Heart left ventricle (tissue), 16 donors: ENCODE measurements at places on chromosomes 3 and 15. TPM values are rescaled to one million over a fixed set of nuclear protein-coding genes. Genes with fewer than 3 reads are reported as not detected.

The CLK3 gene
- 40.2 TPM for total RNA-seq

The MST1R gene
- total RNA-seq = 1.8 TPM

The APOD gene
- total RNA-seq = 214 TPM

The SLC2A2 gene
- total RNA-seq = not detected

The GOLGA6L10 gene
- total RNA-seq = 0.44 TPM

The GPR160 gene
- 0.35 TPM for total RNA-seq

The ARNT2 gene
- total RNA-seq = 2.6 TPM

DNA sequence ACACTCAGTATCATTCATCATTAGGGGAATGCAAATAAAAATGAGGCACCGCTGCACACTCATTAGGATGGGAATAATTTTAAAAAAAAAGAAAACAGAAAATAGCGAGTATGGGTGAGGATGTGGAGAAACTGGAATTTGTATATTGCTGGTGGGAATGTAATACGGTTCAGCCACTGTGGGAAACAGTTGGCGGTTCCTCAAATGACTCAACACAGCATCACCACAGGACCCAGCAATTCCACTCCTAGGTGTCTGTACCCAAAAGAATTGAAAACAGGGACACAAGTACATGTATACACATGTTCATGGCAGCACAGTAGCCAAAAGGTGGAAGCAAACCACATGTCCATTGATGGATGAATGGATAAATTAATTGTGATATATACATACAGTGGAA is 35.2 kb upstream of the RFTN1 start:
- no peak for DNase-seq

GRCh38 chr3:194755671-194756459 is 70.2 kb downstream of the FAM43A start:
- no peak for DNase-seq

DNA sequence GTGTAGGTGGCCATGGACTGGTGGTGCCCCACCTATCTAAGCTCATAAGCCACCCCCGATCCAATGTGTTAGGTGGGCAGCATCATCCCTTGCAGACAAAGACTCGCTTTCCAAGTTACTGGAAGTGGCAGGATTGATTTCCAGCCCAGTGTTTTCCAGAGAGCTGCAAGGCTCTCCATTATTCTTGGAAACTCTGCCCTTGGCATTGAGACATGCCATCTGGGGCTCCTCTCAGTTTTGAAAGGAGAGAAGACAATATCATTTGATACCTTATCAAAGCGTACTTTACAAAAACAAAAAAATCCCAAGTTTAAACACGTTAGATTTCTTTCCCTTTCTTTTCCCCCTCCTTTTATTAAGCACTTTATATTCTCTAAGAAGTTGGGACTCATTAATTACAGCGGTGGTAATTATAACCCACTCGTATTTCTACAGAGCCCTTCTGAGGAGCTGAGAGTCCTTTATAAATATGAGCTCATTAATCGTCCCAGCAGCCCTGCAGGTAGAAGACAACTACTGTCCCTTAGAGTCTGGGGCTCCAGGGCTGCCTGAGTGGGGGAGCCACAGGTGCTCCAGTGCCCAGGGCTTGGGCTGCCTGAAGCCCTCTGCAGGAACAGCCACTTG is 226.1 kb downstream of the TLE3 start:
- no peak for DNase-seq

DNA sequence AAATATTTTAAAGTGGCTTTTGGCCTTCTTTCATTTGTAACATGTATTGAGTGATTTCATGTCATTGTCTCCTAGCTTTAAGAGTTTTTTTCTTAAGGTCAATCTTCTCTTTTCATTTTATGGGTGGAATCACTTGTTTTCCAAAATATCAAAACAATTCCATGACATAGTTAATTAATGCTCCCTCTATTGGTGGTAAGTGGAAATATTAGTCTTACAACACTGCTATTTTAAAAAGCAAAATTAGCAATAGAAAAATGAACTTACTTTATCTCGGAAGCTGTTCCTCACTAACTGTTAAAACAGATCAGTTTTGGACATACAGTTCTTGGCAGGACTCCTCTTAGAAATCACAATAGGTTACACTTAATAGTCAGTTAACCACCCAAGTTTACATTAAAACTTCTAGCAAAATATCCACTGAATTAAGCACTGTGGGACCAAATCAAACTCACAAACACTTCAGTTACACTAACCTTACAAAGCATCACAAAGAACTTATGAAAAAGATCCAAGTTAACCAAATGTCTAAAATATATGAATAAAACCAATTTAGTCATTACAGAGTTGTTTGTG is 42.4 kb downstream of the TIGIT start:
- DNase-seq = no peak

DNA sequence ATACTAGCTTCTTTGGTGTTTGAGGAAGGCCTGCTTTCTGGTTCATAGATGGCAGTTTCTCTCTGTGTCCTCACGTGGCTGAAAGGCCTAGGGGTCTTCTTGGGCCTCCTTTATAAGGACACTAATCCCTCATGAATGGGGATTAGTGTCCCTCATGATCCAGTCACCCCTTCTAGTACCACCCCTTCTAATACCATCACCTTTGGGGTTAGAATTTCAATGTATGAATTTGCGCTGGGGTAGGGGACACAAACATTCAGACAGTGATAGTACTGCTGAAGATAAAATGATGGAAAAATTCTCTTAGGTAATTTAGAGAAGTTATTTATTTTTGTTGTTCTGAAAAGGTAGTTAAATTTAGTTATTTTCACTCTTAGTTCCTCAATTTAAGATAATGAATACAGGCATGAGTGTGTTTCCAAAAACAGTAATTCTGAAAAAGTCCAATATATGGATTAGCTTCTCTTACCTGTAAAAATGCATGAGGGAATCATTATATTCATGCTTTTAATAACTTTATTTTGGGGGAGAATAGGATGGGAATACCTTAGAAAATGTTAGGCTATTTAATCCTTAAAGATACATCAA is 103.6 kb downstream of the FNDC3B start:
- no peak for DNase-seq

GRCh38 chr3:160213191-160213590 is 12.0 kb upstream of the C3orf80 start:
- DNase-seq = no peak

DNA sequence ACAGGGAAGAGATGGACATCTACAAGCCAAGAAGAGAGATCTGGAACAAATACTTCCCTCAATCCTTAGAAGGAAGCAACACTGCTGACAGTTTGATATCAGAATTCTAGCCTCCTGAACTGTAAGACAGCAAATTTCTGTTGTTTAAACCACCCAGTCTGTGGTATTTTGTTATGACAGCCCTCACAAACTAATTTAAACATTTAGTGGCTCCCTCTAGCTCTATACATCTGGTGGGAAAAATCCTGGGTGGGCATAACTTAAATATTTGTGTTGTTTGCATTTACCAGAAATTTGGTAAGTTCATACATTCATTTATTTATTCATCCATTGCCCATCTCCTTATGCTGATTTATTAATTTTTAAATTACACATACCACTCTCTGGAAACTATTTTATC is 62.5 kb upstream of the GSK3B start:
- no peak for DNase-seq

- no peak for DNase-seq
These were observed 134.7 kb downstream of the TMCC1 start for GRCh38 chr3:129758785-129759320.

- no peak for DNase-seq
These were observed 26.1 kb upstream of the GFM1 start for GRCh38 chr3:158617982-158618875.

GRCh38 chr3:98986073-98986472 is 84.6 kb upstream of the DCBLD2 start:
- DNase-seq = peak; percentile 18

DNA sequence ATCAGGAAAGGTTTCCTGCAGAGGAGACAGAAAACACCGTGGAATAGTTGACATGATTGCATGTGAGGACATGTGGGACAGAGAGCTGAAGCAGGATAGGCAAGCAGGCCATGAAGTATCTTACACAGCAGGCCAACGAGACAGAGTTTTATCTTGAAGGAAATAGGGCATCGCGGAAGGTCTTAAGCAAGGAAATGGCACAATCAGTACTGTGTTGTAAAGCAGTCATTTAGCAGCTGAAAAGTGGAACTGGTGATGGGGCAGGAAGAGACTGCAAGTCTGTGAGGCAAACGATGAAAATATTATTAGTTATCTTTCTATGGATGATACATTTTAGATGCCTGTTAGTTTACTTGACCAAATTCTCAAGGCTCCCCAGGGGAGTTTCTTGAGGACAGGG is 535.1 kb downstream of the SOX2 start:
- DNase-seq = no peak

DNA sequence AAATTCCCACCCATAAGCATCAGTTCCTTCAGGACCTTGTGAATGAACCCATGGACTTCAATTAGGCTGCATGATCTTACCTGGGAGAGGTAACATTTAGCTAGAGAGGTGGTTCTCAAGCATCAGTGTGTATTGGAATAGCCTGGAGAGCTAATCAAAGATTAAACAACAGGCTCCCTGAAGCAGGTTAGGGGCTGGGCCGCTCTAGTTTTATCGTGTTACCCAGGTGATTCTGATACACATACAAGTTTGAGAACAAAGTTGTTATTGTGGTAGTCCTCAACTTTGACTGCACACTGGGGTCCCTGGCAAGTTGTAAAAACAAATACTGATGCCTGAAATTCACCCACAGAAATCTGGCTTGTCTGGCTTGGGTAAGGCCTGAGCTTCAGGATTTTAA is 31.2 kb downstream of the MYH15 start:
- DNase-seq = no peak

GRCh38 chr3:48966367-48966766 is 23.7 kb upstream of the P4HTM start:
- DNase-seq = no peak

DNA sequence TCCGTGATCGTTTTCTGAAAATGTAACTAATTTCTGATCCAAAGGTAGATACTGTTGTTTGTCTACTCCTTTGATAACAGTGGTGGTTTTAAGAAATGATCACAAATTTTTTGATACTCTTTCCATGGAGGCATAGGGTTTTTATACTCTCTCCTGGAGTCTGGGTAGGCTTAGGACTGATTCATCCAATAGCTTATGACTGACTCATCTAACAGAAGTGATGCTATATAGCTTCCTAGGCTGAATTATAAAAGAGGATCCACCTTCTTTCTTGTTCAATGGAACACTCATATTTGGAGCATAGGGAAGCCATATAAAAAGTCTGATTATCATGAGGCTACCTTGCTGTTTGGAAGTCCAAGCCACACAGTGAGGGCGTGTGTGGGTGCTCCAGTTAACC is 84.3 kb downstream of the CHST2 start:
- no peak for DNase-seq

DNA sequence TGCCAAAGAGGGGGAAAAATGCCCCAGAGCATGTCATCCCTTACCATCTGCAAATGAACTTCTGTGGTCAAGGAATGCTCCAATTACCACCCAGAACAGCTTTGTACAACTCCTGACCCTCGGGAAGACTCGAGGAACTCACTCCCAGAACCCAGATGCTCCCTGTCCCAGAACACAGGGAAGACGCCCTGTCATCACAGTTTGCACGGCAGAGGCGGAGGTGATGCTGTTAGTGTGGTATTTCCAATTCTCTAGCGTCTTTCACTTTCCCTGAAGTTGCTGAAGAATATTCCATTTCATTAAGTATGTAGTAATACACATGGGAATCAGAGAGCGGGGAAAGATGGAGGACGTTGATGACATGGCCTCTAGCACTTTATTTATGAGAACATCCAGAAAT is 193.7 kb downstream of the TIGIT start:
- DNase-seq = no peak

DNA sequence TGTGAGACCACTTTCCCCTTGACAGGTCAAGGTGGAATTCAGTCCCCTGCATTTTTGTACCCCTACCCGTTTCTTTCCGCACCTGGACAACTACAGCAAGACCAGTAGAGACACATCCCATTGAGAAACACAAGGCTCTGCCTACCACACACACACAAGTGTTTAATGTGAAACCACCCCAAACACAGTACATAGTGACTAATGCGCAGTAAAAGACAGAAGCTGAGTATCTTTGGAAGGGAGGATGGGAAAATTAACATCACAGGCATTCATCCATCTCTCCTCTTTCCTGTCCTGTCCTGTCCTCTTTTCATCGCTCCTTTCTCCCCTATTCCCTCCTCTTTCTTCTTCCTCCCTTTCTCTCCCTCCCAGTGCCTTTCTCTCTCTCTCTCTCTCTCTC is 64.8 kb downstream of the SCN11A start:
- no peak for DNase-seq

- DNase-seq = peak; percentile 39
These were observed 28.2 kb downstream of the C3orf62 start for GRCh38 chr3:49248840-49249227.

DNA sequence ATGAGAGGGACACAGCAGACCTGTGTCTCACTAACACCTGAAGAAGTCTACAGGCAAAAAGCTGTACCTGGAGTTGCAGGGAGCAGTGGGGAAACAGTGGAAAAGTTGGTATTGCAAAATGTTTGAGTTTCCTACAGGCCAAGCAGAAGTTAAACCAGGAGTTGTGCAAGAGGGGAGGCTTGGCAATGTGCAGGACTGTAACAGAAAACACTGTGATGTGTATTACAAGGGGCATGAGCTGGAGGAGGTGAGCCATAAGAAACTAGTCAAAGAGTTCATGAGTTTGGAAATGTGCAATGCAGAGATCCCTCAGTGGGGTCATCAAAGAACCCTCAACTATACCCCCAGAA is 47.1 kb upstream of the SERPINI2 start:
- DNase-seq = no peak

DNA sequence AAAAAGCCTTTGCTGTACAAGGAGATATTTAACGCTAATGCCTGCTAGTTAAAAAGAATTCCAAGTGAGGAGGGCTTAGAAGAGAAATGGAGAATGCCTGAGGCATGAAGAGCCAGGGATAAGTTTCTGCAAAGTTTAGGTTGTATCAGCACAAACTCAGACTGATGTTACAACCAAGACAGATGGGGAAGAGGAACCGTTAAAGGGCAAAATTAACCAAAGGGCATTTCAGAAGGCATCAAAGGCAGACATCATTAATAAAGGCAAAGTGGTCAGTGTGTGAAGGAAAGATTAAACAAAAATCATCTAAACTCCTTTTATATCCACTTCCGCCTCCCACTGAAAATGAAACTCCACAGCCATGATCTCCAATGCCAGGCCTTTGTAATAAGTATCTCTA is 7.0 kb downstream of the MYO5A start:
- DNase-seq = no peak

GRCh38 chr3:37729119-37729518 is 132.6 kb upstream of the CTDSPL start:
- no peak for DNase-seq

- DNase-seq = no peak
These were observed 211.4 kb upstream of the LRIG1 start for GRCh38 chr3:66712210-66712609.

GRCh38 chr3:66490984-66491383 is 9.8 kb downstream of the LRIG1 start:
- no peak for DNase-seq

DNA sequence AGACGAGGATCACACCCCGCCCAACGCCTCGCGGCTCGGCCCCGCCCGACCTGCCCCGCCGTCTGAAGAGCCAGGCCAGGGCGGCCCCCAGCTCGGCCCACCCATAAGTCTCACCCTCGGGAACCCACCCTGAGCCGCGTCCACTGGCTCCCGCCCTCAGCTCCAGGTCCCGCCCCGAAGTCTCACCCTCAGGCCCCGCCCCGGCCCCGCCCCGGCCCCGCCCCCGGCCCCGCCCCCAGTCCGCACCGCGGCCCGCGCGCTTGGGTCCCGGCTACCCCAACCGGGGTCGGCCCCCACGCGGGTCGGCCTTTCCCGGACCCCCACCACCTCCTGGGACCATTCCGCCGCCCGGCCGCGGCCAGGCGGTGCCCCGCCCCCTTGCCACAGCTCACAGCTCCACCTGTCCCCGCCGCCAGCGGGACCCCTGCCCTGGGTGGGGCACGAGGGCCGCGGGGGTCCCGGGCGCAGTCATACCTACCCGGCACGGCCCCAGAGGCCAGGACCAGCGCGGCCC is 489 bp downstream of the CSPG5 start:
- peak; percentile 34 for DNase-seq
